ENCODE measurements at places on chromosomes 7 and 10. TPM values are rescaled to one million over a fixed set of nuclear protein-coding genes. Genes with fewer than 3 reads are reported as not detected.

Gene NOLC1
- total RNA-seq: 45.3 TPM

Gene OR2A42
- total RNA-seq: not detected

Gene PRLHR
- total RNA-seq: not detected

Gene SFRP4
- total RNA-seq: 171 TPM

Gene SRGN
- total RNA-seq: 65.8 TPM

Gene NEBL
- total RNA-seq: 4.3 TPM

Gene LMOD2
- not detected for total RNA-seq

Gene SH3PXD2A
- total RNA-seq: 15.8 TPM

Gene CC2D2B
- 0.09 TPM for total RNA-seq

Gene HTR7
- total RNA-seq: 0.25 TPM

Gene UCMA
- total RNA-seq: not detected

Gene SPDYE6
- not detected for total RNA-seq

Gene SLC26A5
- not detected for total RNA-seq

Gene TEX47
- total RNA-seq: not detected

Gene CUZD1
- 1.4 TPM for total RNA-seq

Gene PLA2G12B
- not detected for total RNA-seq

Gene CNPY1
- total RNA-seq: not detected

Gene CCDC3
- 3.9 TPM for total RNA-seq

Gene SPOCK2
- total RNA-seq: 0.36 TPM

Gene CTAGE6
- 4.5 TPM for total RNA-seq

Gene STK31
- 0.33 TPM for total RNA-seq

Gene ANXA8L1
- not detected for total RNA-seq

Gene TMEM213
- 0.33 TPM for total RNA-seq

Gene ATOH7
- not detected for total RNA-seq

Gene ARF5
- total RNA-seq: 105 TPM

Gene RTKN2
- total RNA-seq: 11.9 TPM

Gene TSPAN12
- 5.6 TPM for total RNA-seq

Gene C7orf33
- not detected for total RNA-seq

Gene C10orf67
- not detected for total RNA-seq
